ENCODE measurements at places on chromosomes 4 and X.

GRCh38 chrX:2751291-2751690 is 549 bp upstream of the XG start:
- DNase-seq: no peak

- DNase-seq: no peak
Measured at GRCh38 chrX:46029777-46030176, 515.4 kb downstream of the ZNF674 start.

DNA sequence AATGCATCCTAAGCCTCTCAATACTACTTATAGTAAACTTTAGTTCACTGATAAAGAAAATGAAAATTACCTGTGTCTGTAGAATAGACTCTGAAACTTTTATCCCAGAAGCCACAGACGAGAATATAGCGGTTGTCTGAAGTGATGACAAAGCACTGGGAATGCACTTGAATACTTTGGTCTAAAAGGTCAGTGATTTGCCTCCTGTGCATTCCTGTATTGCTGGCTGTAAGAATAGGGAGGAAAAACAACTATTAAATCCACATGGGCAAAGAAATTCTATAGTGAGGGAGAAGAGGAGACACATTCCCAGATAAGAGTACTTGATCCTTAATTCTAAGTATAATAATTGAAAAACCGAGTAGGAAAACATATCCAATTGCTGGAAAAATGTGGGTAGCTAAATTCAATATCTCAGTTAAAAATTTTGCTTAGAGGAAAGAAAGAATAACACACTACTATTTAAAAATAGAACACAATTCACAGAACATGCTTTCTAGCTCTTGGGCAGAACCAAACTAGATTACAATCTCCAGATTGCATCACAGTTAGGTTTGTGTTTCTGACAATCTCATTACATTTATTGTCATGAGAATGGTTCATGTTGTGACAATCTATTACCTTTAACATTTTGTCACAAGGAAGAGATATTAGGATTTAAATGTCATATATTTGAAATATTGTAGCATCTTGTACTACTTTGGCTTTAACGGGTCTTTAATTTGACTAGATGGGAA is 232.1 kb downstream of the DCLK2 start:
- no peak for DNase-seq

GRCh38 chrX:40061871-40062524 is 35.8 kb downstream of the BCOR start:
- no peak for DNase-seq

- no peak for DNase-seq
Measured at GRCh38 chr4:182449186-182449929, 206.2 kb downstream of the TENM3 start.

DNA sequence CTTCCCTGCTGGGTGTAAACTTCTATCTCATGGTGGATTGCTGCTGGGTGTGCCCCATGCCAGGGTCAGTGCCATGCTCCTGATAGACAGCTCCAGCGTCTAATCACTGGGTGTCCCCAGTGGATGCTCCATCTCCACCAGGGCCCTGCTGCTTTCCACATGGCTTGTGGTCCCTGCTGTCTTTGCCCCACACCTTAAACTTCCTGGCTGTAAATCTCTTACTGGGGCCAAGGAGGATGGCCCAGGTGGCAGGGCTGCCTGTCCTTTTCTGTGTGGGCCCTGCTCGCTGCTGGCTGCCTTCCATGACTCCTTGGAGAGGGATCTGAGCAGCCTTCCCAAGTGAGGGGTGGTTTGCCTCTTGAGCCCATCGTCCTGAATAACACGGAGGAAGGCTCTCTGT is 51.8 kb downstream of the RGS12 start:
- no peak for DNase-seq

DNA sequence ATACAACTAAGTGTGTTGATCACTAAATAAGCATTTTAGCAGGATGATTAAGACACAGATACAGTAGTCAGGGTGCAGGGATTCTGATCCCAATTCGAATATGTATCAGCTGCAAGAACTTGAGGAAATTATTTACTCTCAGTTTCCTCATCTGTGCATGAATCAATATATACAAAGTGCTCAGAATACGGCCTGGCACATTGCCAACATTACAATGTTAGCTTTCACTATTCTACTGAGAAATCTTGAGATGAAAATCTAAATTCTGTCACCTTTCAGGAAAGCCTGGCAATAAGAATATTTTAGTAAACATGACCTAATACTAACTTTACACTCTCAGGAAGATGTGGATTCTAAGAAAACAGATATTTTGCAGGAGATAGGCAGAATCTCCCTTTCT is 1001.6 kb upstream of the IGFBP7 start:
- DNase-seq: no peak

- no peak for DNase-seq
Measured at GRCh38 chrX:111568354-111568753, 56.9 kb downstream of the SERTM2 start.

DNA sequence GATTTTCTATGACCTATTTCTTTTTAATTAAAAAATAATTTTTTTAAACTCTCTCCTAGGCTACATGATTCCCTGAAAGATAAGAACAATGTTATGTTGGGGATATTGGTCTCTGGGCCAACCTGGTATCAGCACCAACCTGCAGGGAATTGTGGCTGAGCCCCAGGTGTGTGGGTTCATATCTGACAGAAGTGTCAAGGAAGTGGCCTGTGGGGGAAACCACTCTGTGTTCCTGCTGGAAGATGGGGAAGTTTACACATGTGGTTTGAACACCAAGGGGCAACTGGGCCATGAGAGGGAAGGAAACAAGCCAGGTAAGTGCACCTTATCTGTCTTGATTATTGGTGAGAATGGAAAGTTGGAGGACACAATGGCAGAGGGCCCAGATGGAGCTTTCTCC is 13.5 kb downstream of the HERC3 start:
- no peak for DNase-seq

GRCh38 chrX:139881130-139881529 is 51.7 kb downstream of the ATP11C start:
- no peak for DNase-seq

DNA sequence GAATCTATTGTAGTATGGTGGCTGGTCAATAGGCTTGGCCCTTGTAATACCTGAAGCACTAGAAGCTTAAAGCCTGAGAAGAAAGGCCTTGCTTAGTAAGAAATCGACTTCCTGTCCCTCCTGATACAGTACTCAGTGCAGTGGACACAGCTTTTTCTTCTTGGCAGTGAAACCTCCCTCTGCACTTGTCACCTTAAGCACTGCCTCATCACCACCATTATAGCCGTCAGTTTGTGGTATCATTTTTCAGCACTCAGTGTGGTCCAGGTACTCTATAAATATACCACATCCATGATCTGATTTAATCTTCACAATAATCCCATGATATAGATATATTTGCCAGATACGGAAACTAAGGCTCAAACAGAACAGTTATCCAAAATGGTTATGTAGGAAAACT is 75.2 kb downstream of the PALLD start:
- no peak for DNase-seq

DNA sequence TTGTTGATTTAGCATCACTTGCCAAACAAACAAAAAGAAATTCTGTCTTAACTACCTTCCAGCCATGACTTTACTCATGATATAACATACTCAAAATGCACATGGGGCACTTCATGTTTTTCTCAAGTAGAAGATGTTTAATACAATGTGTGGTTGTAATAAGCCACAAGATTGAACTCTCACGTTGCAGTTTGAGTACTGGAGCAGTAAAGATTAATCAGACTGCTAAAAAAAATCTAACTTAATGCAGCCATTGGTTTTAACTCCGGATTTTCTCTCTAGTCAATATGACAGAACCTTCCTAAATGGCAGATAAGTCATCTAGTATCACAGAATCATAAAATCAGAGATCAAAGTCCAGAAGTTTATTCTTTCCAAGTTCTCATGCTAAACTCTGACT is 117.9 kb downstream of the SH3KBP1 start:
- DNase-seq: no peak

GRCh38 chr4:114385195-114385985 is 213.2 kb upstream of the UGT8 start:
- no peak for DNase-seq

DNA sequence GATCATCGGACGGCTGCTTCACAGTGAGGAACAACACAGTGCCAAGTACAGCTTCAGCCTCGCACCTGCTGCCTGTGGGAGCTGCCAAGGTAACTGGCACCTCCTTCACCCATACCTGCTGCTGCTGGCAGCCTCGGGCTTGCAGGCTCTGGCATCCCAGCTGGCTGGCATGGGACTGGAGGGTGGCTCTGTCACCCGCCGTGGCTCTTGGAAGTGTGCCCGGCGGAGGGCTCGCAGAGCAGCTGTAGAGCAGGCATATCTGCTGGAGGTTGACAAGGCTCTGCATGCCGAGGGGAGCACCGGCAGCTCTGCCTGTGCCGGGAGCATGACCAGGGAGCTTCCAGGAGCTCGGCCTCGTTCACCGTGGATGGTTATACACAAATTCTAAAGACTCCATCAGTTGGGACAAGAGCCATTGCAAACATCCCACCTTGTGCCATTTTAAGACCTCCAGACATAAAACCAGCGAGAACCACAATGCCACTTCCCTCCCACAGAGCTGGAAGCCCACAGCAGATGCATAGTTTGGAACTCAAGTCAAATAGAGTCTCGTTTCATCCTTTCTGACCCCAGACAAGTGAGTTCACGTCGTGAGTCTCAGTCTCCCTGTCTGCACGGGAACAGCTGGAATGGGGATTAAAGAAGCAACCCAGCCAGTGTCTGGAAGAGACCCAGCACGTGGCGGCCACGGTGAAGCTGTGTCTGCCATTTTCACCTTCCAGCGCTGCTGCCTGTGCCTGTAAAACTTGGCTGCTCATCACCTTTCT is 84.3 kb upstream of the PSAPL1 start:
- no peak for DNase-seq

DNA sequence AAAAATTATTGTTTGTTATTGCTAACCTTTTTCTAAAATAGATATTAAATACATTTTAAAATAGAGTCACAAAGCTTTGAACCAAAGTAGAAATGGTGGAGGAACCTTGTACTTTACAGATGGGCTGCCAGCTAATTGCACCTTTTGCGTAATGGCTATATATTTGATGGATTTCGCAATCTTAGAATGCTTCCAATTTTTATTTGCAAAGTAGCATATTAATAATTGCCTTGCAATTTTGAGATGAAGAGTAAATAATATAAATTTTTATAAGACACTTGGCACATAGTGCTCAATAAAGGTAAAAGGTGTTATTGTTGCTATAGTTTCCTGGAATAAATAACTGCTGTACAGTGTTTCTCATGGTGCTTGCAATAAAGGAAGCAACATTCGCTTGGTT is 533.5 kb downstream of the CCSER1 start:
- no peak for DNase-seq

- DNase-seq: no peak
Measured at GRCh38 chr4:7430368-7430964, 4.3 kb downstream of the PSAPL1 start.

- no peak for DNase-seq
Measured at GRCh38 chrX:45714866-45715265, 514.2 kb upstream of the DIPK2B start.

- no peak for DNase-seq
Measured at GRCh38 chrX:24728530-24728929, 34.8 kb downstream of the POLA1 start.

DNA sequence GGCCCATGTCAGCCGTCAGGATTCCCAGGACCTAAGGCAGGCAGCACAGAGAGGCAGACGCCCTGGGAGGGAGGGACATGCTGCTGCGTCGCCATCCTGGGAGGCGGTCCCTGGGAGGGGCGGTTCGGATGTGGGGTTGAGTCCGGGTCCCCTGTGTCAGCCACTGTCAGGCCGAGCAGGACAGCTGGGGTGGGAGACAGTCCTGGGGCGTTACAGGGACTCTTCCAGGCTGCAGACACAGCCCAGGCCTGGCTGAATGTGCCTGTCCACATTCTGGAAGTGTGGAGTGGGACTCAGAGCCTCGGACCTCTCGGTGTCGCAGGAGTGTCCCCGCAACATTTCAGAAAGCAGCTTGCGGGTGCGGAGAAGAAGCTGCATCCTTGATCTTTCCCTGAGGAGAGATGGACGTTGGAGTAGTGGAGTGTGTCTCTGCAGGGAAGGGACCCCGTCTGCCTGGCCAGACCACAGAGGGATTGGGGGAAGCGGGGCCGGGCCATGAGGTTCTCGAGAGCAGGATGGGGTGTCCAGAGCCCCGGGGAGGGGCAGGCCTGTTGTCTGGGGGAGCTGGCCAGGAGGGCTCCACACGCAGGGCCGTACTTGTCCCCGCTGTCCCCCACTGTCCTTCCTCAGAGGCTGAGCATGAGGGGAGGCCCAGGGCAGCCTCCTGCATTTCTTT is 6.1 kb downstream of the AKAP17A start:
- no peak for DNase-seq

DNA sequence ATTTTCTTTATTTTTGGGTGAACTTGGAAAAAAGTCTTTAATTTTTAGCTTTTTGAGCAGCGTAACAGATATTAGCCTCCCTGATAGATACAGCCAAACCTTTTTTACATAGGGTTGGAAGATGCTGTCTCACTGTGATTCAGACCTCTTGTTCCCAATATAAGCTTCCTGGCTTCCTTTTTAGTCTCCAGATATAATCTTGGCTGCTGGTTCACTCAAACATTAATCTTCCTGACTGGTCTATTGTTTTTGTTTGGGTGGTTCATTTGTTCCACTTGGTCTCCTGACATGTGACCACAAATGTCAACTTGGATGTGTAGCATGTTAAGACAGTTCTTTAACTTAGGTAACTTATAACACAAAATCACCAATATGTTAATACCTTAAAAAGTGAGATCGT is 23.0 kb downstream of the RPA4 start:
- no peak for DNase-seq

- DNase-seq: no peak
Measured at GRCh38 chrX:74325130-74326059, 21.4 kb downstream of the ZCCHC13 start.

- DNase-seq: no peak
Measured at GRCh38 chr4:107654694-107655093, 65.3 kb downstream of the PAPSS1 start.

DNA sequence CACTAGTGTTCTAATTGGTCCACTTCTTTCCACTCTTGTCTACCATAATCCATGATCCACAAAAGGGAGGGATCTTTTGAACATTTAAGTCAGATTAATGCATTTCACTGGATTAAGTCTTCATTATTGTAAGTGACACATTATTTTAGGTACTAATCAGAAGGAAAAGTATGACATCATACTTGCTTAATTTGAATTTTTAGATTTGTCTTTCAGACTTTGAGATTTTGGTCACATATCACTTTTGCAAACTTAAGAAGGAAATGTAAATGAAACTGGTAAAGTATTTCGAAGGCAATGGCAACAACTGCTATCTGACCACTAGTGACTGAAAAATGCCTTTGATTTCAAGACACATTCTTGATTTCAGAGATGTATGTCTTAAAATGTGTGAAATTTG is 5.2 kb downstream of the MMRN1 start:
- DNase-seq: no peak

GRCh38 chr4:55291227-55291640 is 54.8 kb upstream of the SRD5A3 start:
- no peak for DNase-seq

- DNase-seq: peak; percentile 61
Measured at GRCh38 chr4:112515198-112516065, 548 bp downstream of the NEUROG2 start.

- no peak for DNase-seq
Measured at GRCh38 chr4:37667197-37668100, 18.7 kb downstream of the RELL1 start.

Data from thymus (tissue), 14 donors.